ENCODE measurements at places on chromosomes 7 and 10.

DNA sequence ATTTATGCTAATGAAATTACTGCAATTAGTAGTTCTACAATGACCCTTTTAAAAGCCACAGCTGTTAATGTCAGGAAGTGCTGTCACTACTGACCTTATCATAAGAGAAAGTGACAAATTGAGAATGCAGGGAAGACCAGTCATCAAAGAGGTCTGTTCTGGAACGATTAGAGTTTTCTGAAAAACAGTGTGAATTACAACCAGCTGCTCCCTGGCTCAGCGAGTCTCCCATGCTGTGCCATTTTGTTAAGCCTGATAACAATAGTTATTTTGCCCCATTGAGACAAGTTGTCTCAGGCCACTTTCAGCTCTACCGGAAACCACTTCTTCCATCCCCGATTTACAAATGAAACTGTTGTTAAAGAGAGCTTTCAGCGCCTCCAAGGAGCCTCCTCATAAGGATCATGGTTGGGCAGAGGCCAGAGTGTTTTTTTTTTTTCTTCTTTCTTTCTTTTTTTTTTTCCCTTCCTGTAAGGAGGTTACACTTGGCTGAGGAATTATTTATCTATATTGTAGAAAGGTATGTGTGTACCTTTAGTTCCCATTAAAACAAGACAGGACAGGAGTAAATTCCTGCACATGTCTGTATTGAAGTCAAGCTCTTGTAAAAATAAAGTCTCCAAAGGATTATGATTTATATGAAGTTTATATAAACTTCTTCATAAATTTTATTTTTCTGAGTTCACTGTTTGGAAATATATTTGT, 173.6 kb downstream of the CDCA7L start:
- DNase-seq: no peak

GRCh38 chr7:14047709-14048399, 58.4 kb upstream of the ETV1 start:
- DNase-seq: no peak

GRCh38 chr10:4383651-4384098, 442.3 kb upstream of the AKR1E2 start:
- no peak for DNase-seq

- DNase-seq: no peak
Measured at GRCh38 chr10:129852829-129853561, 111.1 kb downstream of the EBF3 start.

DNA sequence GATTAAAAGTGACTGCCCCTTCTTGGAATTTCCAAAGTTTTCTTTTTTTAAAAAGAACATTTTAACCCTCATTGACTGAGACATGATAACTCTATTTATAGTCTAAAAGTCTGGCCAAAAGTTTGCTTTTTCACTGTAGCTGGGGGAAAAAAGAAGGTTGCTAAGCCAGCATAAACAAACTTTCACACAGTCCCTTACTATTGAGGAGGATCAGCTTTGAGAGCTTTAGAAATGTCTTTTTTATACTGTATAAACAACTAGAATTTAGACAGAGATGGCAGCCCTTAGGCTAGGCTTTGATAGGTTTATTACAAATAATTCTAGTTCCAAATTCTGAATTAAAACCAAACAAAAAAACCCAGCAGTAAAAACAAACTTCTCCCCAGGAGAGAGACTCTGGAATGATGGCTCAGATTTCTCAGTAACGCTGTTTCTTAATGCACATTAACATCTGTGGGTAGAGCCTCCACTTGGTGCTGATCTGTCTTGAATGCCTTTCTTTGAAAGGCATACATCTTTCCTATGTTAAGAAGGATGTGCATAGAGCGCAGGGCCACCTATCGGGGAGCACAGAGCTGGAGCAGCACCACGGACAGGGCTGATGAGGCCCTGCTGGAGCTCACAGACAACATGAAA, 100.9 kb upstream of the PDLIM1 start:
- DNase-seq: no peak

DNA sequence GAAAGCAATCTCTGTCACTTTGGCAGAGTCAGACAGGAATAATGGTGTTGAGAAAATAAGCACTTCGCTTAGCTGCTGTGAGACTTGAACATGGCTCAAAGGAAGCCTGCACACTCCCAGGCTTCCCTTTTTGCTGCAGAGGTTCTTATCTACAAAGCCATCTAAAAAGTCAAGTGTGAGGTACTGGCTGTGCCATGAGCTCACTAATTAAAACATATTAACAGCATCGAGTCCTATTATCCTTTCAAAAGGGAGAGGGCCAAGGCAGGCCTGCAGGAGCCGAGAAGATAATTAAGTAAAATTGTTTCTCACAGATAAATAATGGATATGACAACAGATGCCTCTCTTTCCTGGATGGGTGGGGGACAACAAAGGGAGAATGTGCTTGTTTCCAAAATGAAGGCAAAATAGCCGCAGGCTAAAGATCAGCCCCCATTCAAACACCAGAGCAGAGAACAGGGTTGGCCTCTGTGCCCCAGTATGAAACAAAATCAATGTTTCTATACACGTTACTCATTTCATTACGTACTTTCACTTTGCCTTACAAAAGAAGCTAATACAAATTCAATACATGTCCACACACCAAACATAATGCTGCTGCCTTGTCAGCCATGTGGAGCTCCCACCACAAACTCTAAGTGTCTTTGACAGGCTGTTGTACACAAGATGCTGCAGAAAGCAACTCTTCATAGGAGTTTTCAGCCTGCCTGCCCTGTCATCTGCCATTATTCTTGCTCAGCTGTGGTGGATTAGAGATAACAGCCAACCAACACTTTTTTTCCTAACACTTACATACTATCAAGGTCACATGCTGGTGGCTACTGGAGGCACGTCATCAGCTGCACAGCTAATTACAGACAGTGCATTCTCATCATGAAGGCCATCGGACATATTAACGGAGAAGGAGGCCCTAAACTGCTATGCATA, 55.3 kb downstream of the ELAPOR2 start:
- no peak for DNase-seq

DNA sequence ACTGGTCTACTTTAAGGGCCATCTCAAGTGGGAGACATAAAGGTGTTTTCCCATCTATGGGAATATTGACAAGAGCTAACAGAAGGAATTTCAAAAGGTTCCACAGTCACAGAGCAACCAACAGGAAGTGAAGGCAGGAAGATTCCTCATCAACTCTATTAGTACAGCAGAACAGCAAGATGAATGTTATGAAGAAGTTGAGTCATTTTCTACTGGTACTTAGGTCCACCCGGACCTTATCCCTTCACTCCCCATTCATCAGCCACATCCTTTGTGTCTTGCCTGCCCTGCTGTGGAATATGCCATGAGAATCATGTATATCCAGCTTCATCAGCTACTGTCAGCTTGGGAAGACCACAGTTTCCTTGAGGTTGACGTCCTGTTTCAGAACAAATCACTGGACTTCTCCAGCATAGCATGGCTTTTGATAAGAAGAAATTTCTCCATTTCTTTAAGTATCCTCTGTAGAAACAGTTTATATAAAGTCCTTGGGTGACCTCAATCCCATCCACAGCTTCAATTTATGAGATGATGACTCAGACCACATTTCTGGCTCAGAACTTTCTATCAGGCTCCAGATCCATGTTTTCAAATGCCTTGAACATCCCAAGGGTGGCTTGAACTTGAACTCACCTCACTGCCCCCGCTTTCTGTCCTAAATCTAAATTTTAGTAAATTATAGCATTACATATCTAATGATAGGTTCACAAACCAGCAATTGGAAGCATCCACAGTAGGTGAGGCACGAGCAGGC, 84.9 kb upstream of the AGK start:
- DNase-seq: no peak

DNA sequence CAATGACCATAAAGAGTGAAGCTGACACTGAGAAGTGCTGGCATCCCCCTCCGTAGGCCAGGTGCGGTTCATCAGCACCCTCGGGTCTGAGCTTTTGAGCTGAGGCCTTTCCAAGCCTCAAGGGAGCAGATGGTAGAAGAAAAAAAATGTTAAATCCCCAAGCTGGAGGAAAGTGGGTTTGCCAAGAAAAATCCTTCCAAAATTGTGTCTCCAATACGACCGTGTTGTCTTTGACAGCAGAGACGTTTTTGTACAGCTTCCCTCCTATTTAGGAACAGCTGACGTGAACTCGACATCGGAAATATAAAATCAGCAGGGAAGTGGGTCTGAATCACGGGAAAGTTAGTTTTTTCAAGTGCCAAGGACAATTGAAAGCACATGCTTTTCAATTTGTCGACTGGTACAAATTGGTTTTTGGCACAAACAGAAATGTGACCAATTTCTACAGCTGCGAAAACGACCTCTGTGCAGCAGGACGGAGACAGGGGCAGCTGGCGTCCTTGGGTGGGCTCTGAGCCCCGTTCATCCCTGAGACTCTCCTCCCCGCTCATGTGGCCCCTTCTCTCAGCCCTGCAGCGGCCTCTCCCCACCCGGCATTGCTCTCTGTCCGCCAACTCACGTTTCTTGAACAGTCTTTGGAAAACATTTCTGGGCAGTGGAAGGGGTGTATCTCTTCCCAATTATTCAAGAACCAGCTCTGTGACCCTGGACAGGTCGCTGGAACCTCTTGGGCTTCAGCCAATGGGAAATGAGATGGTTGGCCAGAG, 89.9 kb downstream of the PAXIP1 start:
- no peak for DNase-seq

DNA sequence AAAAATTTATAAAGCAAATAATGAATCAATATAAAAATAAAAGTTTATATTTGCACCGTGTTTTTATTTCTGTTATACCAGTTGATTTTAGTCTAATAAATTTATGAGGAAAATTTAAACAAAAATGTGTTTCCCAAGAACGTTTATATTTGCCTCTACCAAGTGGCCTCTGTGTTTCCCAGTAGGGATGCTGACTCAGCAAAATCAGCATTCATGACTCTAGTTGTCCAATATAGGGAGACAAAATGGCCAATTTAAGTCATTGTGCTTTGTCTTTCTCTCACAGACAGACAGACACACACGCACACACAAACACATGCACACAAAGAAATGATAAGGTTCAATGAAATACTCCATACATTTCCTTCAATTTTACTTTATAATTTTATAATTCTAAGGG, 942.5 kb upstream of the ZWINT start:
- DNase-seq: no peak

- no peak for DNase-seq
Measured at GRCh38 chr7:92611735-92612134, 21.5 kb upstream of the FAM133B start.

DNA sequence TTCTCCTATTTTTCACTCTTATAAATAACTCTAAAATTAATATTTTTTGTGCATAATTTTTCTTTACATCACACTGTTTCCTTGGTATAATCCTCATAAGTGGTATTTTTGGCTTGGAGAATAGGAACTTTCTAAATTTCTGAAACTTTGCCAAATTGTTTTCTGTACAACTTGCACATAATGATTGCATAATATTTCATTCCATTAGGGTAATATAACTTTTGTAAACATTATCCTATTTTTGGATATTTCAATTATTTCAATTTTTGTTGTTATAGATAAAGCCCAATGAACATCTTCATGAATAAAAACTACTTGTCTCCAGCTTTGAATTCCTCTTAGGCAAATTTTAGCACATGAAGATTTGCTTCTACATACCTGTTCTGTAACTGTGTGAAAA, 135.9 kb downstream of the ELAPOR2 start:
- no peak for DNase-seq

GRCh38 chr7:98418271-98418635, 17.4 kb upstream of the BAIAP2L1 start:
- no peak for DNase-seq

DNA sequence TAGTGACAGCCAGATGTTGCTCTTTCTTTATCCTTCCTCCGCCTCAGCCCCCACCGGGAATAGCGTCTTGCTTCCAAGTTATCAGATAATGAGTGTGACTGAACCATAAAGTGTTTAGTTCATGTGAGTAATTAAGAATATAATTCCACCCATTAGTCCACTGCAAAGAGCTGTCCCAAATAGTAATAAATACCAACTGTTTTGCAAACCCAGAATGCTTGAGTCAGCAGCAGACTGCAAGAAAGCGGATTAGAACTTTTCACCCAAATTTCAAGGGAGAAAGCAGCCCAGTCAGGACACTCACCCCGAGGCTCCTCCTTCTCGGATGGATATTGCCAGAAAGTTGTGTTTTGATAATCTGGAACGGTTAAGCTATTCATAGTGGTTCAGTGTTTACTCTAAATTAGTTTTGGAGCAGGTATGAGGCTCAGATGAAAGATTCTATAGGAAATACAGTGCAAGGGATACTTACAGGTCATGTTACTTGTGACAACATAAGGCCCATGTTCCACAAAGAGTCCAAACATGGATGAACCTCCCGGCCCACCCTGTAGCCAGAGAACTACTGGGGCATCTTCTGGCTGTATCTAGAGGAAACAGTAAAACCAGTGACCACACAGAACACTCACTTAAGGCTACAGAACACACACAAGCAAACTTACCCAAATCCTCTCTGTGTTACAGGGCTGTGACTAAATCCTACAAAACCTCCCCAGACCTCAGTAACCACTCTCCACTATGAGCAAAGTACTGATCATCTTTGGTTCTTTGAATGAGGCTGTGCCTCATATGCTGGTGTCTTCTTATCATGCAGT, 50.5 kb downstream of the CPVL start:
- no peak for DNase-seq

- DNase-seq: no peak
Measured at GRCh38 chr7:21367081-21367480, 60.8 kb upstream of the SP4 start.

GRCh38 chr7:44889086-44889781, 3.9 kb upstream of the PURB start:
- no peak for DNase-seq

DNA sequence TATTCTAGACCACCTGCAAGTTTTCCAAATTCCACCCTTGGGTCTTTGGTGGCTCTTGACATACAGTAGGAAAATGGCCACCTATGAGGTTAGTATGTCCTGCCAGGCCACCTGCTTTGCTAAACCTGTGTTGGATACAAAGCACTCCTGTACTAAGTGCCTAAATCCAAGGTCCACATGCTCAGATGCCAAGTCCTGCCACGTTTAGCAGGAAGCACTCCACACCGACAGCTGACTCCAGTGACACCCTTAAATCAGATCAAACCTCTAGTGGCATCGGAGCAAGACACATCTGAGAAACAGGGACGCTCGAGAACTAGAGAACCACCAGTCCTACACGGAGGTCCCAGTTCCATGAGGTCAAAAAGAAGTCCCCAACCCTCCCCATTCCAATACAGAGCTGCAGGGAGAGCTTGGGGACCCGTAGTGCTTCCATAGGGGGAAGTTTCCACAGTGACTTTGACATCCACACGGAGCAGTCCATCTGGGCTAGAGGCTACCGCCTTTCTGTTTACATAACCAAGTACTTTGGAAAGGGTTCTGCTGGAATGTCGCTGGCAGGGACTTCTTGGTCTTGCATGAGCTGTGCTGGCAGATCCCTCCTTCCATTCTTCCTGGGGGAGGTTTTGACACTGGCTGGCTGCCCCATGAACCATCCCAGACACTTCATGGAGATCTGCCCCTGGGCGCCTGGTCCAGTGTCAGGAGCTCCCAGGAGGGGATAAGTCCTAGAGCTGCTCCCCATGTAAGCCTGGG, 290.6 kb downstream of the PRPF18 start:
- DNase-seq: no peak

DNA sequence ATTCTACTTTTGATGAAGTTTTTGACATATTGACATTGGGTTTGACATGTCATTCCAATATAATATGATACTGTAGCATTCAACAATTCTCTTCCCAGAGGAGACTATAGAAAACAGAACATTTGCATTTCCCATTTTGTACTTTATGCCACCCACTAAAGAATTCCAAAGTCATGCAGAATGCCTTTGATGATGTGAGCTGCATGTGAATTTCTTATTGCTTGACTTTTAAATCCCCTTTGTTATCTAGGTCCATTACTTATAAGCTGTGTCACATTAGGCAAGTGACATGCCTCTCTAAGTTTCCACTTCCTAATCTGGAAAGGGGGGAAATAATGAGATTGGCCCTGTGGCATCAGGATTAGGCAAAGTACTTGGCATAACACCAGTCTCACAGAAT, 436.7 kb downstream of the AUTS2 start:
- DNase-seq: no peak

All from effector CD8-positive, alpha-beta T cell (primary cell).